ENCODE measurements at places on chromosomes 1 and 21. TPM values are rescaled to one million over a fixed set of nuclear protein-coding genes. Genes with fewer than 3 reads are reported as not detected.

- no peak for DNase-seq
- H3K36me3 ChIP-seq: no peaks in the 10 kb centered on the region
- no peak overlapping the region for H3K4me3 ChIP-seq
- H3K27ac ChIP-seq: no peak overlapping the region
- H3K27me3 ChIP-seq: no peaks in the 10 kb centered on the region
- H3K4me1 ChIP-seq: no peaks in the 10 kb centered on the region
Measured at GRCh38 chr1:239563681-239564080, 177.3 kb downstream of the CHRM3 start.

DNA sequence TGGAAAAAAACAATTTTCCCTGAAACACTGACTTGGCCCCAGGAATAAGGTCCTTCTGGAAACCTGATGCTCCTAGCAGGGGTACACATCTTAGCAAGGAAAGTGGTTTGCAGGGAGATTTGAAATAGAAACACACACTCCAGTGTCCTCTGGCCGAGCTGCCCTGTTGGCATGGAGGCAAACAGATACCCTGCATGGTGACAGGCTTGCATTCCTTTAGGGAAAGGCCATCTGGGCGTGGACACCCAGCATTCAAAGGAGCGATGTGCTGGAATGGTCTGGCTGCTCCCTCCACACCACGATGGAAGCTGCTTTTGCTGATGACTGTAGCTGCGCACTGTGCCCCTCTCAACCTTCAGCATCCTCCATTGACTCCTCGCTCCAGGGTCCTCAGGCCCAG, 41.5 kb upstream of the BCAR3 start:
- H3K27ac ChIP-seq: no peak overlapping the region
- H3K27me3 ChIP-seq: no peaks in the 10 kb centered on the region
- DNase-seq: no peak
- no peak overlapping the region for H3K4me3 ChIP-seq
- H3K4me1 ChIP-seq: no peaks in the 10 kb centered on the region
- H3K36me3 ChIP-seq: no peaks in the 10 kb centered on the region

DNA sequence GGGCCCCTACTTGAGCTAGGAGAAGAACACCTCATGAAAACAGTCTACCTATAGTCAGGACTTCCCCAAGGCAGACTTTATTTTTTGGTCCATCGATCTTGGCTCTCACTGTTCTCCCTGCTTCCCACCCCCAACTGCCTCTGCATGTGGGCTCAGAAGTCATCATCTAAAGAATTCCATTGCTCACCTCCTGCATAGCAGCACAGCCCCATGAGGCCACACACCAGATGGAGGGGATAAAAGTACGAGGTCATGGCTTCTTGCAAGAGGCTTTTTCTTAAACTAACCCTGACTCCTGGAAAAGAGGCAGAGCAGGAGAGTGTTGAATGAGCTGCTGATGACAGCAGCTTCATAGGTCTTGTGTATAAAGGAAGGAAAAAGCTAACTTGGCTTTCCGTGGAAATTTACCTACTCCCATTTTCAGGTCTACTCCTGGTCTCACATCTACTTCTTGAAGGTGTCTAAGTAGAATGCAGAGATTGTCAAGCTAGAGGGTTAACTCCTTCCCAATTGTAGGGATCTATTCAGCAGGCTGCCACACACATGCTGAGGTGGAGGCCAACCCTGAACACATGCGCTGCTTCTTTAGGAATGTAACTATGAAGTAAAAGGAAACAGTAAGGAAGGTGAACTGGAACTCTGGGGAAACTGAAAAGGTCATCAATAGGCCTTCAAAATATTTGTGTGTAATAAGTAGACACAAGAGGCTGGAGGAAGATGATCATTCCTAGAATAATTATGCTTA, 18.7 kb downstream of the WNT2B start:
- DNase-seq: no peak
- H3K4me1 ChIP-seq: peaks cover 16% of the 10 kb centered on the region
- no peaks in the 10 kb centered on the region for H3K36me3 ChIP-seq
- no peaks in the 10 kb centered on the region for H3K27me3 ChIP-seq

GRCh38 chr1:113891631-113892220, 4.3 kb upstream of the BCL2L15 start:
- peaks cover 27% of the 10 kb centered on the region for H3K36me3 ChIP-seq
- no peak overlapping the region for H3K4me3 ChIP-seq
- H3K27me3 ChIP-seq: no peaks in the 10 kb centered on the region
- peak overlapping the region; percentile 52 for H3K27ac ChIP-seq
- H3K4me1 ChIP-seq: peaks cover 19% of the 10 kb centered on the region
- DNase-seq: peak; percentile 91

- H3K27me3 ChIP-seq: no peaks in the 10 kb centered on the region
- H3K4me1 ChIP-seq: no peaks in the 10 kb centered on the region
- DNase-seq: no peak
- no peaks in the 10 kb centered on the region for H3K36me3 ChIP-seq
- no peak overlapping the region for H3K27ac ChIP-seq
Measured at GRCh38 chr1:111489604-111490003, 13.8 kb downstream of the ADORA3 start.

The MRPS15 gene
- 140 TPM for total RNA-seq

The VANGL2 gene
- total RNA-seq: 20.9 TPM

The EXTL1 gene
- total RNA-seq: 0.07 TPM

The BATF3 gene
- total RNA-seq: 6.9 TPM

Measured in A673 (cell line).